ENCODE measurements at places on chromosomes 7 and 10. TPM values are rescaled to one million over a fixed set of nuclear protein-coding genes. Genes with fewer than 3 reads are reported as not detected.
A peak's percentile ranks its signal among the peaks of the same experiment; 100 is the strongest.

The SPDYE6 gene
- total RNA-seq, result 10.0 TPM

The CALD1 gene
- total RNA-seq, result 16.0 TPM

The FKBP6 gene
- 0.24 TPM for total RNA-seq

The SLC26A4 gene
- 0.05 TPM for total RNA-seq

The ASB15 gene
- not detected for total RNA-seq

The AS3MT gene
- total RNA-seq, result 3.5 TPM

The ABCB1 gene
- total RNA-seq, result 5.6 TPM

The SCART1 gene
- total RNA-seq, result 2.3 TPM

The GIMAP7 gene
- not detected for total RNA-seq

The TRRAP gene
- 30.9 TPM for total RNA-seq

DNA sequence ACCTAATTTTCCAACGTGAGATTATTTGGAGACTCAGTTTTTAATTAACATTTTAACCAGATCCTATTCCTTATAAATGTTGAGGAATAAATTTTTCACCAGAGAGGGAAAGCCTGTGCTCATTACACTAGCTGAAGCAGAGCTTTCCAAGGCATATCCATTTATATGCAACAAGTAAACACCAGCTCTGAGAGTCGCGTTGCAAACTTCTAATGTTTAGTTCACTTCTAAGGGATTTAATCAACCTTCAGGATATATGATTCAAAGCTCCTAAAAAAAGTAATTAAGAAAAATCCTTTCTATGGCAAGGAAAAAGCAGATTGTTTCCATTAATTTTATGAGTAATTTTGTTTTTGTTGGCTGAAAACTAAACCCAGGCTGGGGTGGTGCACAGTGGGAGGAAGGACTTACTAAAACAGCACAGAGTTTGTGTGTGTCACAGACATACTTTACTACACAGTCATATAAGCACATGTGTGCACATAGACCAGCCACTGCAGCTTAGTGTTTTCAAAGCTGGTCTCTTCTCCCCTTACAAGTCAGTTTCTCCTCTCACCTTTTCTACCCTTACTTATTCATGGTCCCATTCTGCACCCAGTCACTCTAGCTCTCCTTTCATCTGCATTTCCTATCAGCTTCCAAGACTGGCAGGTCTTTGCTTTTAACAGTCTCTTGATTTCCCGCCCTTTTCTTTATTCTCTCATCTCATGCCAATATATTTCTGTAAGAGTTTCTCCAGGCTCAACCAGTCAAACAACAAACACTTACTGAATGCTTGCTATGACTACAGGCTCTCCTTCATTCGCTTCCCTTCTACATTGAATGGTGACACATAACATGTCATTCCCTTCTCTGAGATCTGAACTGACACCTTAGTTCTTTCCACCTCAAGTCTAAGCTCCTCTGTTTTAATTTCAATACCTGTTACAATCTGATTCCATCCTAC is 81.1 kb upstream of the FZD1 start:
- ATAC-seq, result no peak

- ATAC-seq, result peak; percentile 44
Observed at GRCh38 chr7:101936611-101937231, 119.3 kb downstream of the CUX1 start.

DNA sequence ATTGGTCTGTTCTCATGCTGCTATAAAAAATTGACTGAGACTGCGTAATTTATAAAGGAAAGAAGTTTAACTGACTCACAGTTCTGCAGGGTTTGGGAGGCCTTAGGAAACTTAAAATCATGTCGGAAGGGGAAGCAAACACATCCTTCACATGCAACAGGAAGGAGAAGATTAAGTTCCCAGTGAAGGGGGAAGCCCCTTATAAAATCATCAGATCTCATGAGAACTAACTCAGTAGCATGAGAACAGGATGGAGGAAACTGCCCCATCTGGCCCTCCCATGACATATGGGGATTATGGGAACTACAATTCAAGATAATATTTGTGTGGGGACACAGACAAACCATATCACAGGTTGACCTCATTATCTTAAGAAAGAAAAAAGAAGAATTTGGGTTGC is 134.5 kb downstream of the PPP1R3A start:
- ATAC-seq, result no peak

DNA sequence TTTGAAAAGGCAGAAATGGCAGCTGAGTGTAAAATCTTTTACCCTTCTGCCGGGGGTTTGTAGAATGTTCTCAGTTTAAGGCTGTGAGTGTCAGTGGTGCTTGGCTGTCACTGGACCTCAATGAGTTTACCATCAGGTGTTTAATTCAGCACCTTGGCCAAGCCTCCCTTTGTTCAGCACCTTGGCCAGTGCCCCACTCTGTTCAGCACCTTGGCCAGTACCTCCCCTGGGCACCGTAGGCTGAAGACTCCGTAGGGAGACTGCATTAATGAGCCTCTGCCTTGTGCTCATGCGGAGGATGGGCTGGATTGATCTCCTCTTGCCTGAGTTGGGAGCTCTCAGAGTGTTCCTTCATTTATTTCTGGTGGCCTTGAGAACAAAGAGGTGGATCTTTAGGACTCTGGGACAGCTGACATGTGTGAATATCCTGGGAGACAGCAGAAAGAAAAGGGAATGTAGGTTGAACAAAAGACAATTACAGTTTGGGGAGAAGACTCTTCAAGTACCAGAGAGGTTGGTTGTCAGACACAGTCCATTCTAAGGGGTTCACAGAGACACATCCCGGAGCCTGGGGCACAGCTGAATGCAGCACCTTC is 1.6 kb downstream of the FAM24A start:
- peak; percentile 88 for ATAC-seq

DNA sequence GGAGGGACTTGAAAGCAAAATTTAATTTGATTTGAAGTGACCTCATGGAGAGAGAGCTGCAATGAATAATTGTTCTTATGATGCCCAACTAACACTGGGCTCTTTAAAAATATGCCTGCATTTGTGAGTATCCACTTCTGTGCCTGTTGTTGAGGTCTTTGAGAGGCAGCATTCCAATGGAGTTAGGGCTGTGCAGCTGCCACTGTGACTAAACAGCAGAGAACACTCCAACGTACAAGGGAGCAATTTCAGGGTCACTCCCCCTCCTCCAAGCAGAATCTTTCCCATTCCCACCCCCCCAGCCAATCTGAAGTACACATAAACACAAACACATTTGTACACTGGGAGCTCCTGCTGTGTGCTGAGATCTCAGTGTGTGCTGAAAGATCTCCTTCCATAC is 28.0 kb upstream of the GSAP start:
- ATAC-seq, result no peak

DNA sequence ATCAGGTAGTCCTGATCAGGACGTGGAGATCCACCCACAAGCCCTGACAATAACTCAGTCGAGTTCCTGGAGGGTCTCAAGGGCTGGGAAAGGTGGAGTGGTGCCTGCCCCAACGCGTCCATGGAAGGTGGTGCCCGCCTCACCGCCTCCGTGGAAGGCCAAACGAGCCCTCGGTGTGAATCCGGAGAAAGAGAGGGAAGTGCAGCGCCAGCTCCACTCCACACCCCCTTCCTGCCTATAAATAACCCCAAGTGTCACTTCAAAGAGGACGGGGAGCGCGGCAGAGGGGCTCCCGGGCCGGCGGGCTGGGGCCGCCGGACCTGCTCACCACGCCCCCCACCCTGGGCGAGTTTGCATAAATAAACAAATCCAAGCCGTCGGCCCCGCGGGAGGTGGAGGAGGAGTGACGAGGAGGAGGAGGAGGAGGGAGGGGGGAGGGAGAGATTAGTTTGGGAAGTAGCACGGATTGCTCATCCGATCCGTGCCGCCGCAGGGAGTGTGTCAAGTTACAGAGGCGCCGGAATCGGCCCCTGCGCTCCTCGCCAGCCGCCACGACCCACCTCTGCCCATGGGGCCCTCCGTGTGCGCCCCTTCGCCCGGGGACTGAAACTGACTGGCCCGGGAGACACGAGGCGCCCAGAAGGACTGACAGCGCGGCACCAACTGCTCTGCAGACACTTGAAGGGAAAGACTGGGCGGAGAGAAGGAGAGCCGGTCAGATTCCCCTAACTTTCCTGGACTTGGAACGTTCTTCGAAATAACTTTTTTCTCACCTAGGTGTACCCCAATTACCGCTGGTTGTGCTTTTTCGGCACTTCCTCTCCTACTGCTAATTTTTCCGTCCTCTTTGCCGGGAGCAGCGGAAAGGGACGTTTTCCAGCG is at the start of gene COL13A1:
COL13A1 (plus strand) TSS at position 473 of the 882 bp plus-strand sequence. CDS start 518 bp downstream, outside the sequence.
- peak; percentile 30 for ATAC-seq

DNA sequence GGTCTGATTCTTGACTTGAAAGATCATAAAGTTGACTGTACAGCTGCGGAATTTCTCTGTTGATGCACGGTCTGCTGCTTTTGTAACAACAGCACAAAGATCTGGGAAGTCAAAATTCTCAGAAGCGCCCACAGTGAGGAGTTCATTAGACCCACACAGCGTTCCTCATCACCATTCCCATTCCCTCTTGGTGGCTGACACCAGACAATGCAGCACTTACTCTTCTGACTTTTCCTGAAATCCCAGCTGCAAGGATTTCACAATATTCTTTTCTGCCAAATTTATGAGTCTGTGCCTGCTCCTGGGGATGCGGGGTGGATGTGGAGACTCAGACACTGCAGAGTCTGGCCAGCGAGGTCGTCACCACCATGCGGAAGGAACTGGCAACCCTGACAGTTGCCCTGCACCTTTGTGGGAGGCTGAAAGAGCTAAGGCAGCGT is 233.9 kb downstream of the FANK1 start:
- ATAC-seq, result no peak

DNA sequence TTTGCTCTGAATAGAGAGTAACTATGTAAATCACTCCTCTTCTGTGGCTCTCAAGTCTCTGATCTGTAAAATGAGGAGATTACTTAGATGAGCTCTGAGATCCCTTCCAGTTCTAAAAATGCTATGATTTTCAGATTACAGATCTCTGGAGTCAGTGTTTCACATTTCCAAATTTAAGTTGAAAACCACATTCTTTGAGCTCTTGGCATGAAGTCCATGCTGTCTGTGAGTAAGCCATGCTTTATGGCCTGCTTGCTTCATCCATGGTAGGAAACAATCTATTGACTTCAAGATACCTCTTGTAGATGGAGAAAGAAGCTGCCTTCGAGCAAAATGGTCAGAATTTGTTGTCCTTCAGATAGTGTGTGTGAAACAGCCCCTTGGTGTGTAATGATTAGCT is 64.9 kb downstream of the CELF2 start:
- no peak for ATAC-seq

- ATAC-seq, result peak; percentile 88
Observed at GRCh38 chr7:24701261-24702235, 55.7 kb downstream of the GSDME start.

- no peak for ATAC-seq
Observed at GRCh38 chr7:100367676-100368613, 5.3 kb upstream of the PILRA start.

DNA sequence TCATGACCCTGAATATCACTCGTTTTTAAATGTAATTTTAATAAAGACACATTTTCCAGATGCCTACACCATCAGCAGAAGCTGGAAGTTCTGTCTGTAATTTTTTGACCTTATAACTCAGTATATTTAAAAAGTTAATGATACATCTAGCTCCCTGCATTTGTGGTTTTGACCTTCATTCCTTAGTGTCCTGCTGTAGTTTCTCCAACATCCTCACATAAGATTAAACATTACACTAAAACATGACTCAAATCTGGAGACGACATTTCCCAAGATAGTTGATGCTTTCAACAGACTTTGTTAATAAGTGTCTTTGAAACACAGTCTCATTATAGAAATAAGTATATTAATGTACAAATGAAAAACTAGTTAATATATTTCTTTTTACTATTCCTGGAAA is 363.1 kb downstream of the POM121L12 start:
- no peak for ATAC-seq

DNA sequence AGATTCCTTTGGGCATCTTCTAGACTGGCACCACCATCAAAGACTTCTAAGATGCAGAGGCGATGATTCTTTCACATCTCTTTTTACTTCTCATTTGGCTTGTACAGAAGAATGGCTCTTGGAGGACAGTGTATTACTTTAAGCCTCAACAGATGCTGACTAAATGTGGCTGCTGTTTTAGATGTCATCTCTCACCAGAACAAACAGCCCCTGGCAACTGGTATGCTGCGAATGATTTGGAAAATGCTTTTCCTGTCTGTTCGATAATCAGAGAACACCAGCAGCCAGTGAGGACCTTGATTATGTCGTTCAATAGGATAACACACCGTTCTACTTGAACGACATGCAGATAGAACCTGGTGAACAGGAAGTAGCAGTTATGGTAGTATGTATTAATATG is 131.8 kb downstream of the RNF216 start:
- no peak for ATAC-seq

GRCh38 chr7:77651575-77652162 is 44.6 kb upstream of the RSBN1L start:
- no peak for ATAC-seq

- no peak for ATAC-seq
Observed at GRCh38 chr10:130956251-130956650, 355.3 kb downstream of the TCERG1L start.

- ATAC-seq, result no peak
Observed at GRCh38 chr7:75039166-75039565, 34.4 kb downstream of the RCC1L start.

- ATAC-seq, result no peak
Observed at GRCh38 chr7:140489026-140489359, 9.7 kb upstream of the MKRN1 start.

GRCh38 chr7:26533217-26533616 is 241.6 kb downstream of the SNX10 start:
- no peak for ATAC-seq

- peak; percentile 39 for ATAC-seq
Observed at GRCh38 chr7:2247141-2247995, 5.3 kb downstream of the NUDT1 start.
